Stimulated activated CD8-positive, alpha-beta memory T cell treated with anti-CD3 and anti-CD28 coated beads, Interleukin-12 subunit alpha, Interleukin-12 subunit beta, amount 100 ng/mL, for 1 hour (primary cell): ENCODE measurements at places on chromosomes 5 and 9.
A peak's percentile ranks its signal among the peaks of the same experiment; 100 is the strongest.

- no peak for DNase-seq
Observed at GRCh38 chr9:93598647-93599241, 22.4 kb downstream of the PHF2 start.

- DNase-seq, result no peak
Observed at GRCh38 chr5:80632700-80633099, 21.8 kb upstream of the MSH3 start.

GRCh38 chr5:41834506-41834905, 35.7 kb downstream of the OXCT1 start:
- no peak for DNase-seq

- DNase-seq, result no peak
Observed at GRCh38 chr5:135482381-135482933, 30.3 kb upstream of the TIFAB start.

DNA sequence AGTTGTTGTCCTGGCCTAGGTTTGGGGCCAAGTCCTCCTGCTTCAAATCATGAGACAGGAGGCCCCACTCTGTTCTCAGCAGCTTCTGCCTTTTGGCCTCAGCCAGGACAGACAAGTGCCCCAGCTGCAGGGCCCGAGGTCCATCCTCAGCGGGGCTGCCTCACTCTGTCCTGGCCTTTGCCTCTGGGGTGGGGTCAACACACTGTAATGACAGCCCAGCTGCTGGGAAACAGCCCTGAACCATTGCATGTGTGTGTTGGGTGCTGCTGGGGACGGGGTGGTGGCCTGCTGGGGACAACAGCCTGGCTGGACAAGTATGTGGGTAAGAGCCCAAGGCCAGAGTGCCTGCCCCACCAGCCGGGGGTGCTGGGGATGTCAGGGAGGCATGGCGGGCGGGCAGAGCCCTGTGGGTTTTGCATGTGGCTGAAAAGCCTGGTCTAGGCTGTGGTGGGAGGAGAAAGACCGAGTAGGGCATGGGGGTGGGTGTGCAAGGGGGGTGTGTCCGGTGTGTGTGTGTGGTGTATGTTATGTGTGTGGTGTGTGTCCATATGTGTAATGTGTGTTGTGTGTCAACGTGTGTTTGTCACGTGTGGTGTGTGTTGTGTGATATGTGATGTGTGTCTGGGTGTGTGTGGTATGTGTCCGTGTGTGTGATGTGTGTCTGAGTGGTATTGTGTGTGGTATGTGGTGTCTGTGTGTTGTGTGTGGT, 71.7 kb downstream of the KCNT1 start:
- DNase-seq, result no peak

GRCh38 chr9:79817438-79818004, 245.8 kb downstream of the TLE4 start:
- no peak for DNase-seq

GRCh38 chr9:4674783-4675182, 4.6 kb upstream of the CDC37L1 start:
- DNase-seq, result no peak

DNA sequence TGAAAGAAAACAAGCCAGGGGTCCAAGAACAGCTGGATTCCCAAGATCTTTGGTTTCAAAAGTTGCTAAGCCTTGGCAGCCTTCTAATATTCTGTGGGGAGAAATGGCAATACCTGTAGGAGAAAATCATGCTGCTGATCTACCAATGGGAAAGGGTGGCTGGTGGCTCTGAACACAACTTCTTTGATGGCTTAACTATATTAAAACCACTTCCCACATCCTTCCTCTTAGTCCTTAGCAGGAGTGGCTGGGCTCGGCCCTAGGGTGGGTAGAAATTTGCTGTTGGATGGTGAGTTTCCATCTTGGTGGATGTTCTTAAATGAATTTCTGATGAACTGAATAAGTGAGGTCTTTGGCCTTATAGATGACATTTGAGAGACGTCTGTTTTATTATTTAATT, 19.5 kb upstream of the FBXL7 start:
- no peak for DNase-seq

GRCh38 chr9:20526500-20527319, 95.6 kb downstream of the MLLT3 start:
- no peak for DNase-seq

GRCh38 chr5:82594097-82594496, 315.9 kb upstream of the RPS23 start:
- no peak for DNase-seq

DNA sequence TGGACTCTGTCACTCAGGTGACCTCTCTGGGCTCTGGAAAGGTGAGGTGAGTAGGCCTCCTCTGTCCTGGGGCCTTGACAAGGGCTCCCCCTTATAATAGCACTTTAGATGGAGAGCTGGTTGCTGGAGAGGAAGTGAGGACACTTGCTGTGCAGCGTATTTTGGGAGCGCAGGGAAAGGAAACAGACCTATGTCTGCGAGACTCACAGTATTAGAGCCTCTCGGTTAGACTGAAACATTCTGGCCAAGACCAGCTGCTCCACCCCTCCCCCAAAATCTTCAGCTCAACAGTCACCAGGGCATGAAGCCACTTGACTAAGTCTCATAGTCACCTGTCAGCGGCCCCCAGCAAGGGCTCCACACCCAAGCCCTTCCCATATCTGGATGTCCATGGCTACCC, 213.6 kb downstream of the AGTPBP1 start:
- no peak for DNase-seq

DNA sequence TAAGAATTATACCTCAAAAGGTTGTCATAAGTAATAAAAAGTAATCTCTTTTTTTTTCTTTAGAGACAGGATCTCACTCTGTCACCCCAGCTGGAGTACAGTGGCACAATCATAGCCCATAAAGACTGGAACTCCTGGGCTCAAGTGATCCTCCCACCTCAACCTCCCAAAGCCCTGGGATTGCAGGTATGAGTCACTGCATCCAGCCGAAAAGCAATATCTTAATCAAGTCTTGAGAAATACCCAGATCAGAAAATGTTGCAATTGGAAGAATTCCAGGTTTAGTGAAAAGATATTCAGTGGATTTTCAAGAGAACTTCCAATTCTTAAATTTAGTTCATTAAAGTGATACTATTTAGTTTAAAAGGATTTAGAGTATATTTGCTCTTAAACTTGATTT, 40.9 kb upstream of the IDNK start:
- no peak for DNase-seq

GRCh38 chr5:3394891-3395599, 200.6 kb upstream of the IRX1 start:
- no peak for DNase-seq

DNA sequence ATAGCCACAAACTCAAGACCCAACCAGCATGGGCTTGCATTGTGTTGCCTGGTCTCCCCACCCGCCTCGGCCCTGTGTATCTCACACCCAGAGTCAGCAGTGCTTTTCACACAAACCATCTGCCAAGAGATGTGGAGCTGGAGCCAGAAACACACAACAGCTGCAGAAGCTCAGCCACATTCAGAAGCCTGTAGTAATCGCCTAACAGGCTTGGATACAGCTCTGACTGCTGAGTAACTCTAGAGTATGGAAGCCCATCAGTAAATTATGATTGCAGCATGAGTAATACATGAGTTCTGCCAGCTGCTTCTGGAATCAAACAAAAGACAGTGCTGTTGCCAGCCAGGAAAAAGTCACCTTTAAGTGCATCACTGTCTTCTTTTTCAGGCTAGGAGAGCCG, 16.0 kb downstream of the TEK start:
- DNase-seq, result no peak

GRCh38 chr5:168291342-168291963, at the start of gene WWC1:
WWC1 (plus strand) TSS chr5:168291645; CDS start chr5:168292153, 508 bp downstream.
- DNase-seq, result no peak

DNA sequence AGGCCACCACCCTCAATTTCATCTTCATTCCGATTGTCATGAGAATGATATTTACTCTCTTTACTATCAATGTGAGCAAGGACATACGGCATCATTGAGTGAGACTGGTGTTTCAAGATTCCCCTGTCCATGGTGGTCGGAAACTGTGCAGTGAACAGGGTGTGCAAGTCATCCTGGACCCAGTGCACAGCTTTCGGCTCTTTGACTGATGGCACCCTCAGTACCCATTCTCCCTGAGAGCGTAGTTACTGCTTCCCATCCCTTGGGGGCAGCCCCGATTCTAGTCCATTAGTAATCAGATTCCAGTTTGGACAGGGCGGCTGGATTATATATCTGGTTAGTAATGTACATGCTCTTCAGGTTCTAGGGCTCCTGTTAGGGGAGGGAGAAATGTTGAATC, 61.7 kb upstream of the SUB1 start:
- no peak for DNase-seq

DNA sequence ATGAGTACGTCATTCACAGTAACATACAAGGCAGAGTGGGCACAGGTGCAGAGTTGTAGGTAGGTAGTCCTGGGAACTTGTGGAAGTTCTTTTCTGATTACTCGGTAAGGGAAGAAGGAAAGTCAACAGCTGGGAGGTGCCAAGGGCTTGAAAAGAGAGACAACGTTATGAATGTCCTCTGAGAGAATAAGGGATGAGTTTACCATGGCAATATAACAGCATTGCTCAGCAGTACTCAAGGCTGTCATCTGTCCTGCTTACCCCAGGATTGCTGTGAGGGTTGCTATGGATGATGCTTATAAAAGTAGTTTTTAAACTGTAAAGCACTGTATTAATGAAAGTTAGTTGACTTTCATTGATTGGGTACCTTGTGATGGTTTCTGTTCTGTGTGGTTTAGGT, 369.1 kb upstream of the SGCD start:
- DNase-seq, result no peak

GRCh38 chr5:119275601-119276173, 80.1 kb upstream of the TNFAIP8 start:
- DNase-seq, result no peak

GRCh38 chr5:75659791-75660450, 48.7 kb downstream of the ANKDD1B start:
- no peak for DNase-seq

- DNase-seq, result no peak
Observed at GRCh38 chr5:113264046-113264445, 170.7 kb downstream of the TSSK1B start.

GRCh38 chr5:92248518-92248917, 865.4 kb upstream of the ARRDC3 start:
- DNase-seq, result no peak

- DNase-seq, result no peak
Observed at GRCh38 chr5:142959683-142960657, 189.8 kb downstream of the ARHGAP26 start.

GRCh38 chr9:115213818-115214334, 95.9 kb upstream of the TNC start:
- DNase-seq, result no peak

- DNase-seq, result no peak
Observed at GRCh38 chr5:79512471-79513307, 1.2 kb downstream of the HOMER1 start.

DNA sequence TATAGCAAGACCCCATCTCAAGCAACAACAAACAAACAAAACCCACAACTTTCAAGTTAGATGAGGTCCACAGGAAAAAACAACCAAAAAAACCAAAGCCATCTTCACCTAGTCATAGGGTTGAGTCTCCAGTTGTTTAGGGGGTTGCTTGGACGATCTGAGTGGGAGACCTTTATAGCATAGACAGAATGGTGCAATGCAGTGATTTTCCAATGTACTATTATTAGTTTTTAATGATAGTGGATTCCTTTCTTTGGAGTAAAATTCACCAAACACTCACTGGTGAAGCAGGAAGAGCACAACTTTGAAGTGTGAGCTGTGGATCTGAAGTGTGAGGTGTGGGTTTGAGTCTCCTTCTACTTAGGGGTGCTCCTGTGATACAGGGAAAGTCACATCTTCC, 67.0 kb upstream of the KLF9 start:
- no peak for DNase-seq

DNA sequence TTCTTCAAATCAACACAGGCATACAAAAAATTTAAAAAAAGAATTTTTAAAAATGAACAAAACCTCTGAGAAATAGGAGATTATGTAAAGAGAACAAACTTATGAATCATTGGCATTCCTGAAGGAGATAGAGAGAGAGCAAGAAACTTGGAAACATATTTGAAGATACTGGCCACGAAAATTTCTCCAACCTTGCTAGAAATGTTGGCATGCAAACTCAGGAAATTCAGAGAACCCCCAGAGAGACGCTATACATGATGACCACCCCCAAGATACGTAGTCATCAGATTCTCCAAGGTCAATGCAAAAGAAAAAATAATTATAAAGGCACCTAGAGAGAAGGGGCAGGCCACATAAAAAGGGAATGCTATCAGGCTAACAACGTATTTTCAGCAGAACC, 472.5 kb downstream of the MTRR start:
- DNase-seq, result no peak

GRCh38 chr9:97594381-97594921, 38.7 kb downstream of the TSTD2 start:
- DNase-seq, result no peak

GRCh38 chr5:141559461-141559860, 59.3 kb downstream of the DIAPH1 start:
- no peak for DNase-seq

DNA sequence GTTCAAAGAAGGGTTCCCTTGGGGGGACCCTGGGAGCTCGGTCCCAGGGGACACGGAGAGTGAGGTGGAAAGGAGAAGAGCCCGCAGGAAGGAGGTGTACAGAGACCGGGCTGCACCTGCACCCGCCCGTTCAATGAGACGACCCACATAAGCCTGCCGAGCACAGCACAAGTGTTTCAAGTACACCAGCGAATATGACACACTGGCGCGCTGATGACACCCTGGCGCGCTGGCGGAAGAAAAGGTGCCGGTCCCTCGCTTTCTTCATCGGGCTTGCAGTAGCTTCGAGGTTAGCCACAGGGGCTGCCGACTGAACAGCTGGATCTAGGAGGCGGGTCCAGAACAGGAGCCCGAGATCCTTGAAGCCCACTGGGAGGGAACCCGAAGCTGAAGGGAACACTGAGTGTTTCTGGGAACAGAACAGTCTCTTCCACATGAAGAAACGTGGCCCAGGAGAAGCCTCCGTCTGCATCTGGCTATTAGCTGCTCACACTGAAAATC, 1.4 kb downstream of the TBC1D9B start:
- no peak for DNase-seq

DNA sequence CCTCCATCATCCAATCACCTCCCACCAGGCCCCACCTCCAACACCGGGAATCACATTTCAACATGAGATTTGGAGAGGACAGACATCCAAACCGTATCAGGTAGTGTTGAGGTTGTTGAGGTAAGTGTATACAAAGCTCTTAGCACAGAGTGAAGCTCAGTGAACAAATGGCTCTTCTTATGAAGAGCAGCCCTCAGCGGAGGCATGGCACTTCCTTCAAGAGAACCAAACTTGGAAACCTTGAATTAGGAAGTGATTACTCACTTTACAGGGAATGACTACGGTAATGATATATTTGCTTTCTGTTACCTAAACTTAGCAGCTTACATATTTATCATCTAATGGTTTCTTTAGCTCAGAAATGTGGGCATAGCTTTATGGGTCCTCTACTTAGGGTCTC, 92.8 kb downstream of the IQGAP2 start:
- DNase-seq, result no peak

GRCh38 chr5:75940418-75940817, 142.8 kb upstream of the SV2C start:
- DNase-seq, result no peak

- DNase-seq, result no peak
Observed at GRCh38 chr9:92746567-92747458, 17.8 kb downstream of the BICD2 start.

GRCh38 chr9:89427621-89428221, 70.2 kb downstream of the SEMA4D start:
- peak; percentile 70 for DNase-seq

- DNase-seq, result no peak
Observed at GRCh38 chr5:151541571-151541970, 49.6 kb downstream of the FAT2 start.

GRCh38 chr5:68365889-68366288, 150.3 kb downstream of the PIK3R1 start:
- DNase-seq, result no peak

GRCh38 chr9:137534256-137535119, 15.7 kb downstream of the PNPLA7 start:
- DNase-seq, result no peak
